ENCODE measurements at places on chromosomes 7 and 10.

- DNase-seq: no peak
Observed at GRCh38 chr10:112471878-112472487, 25.0 kb downstream of the VTI1A start.

GRCh38 chr7:96219378-96220130 is 102.3 kb downstream of the SLC25A13 start:
- no peak for DNase-seq

DNA sequence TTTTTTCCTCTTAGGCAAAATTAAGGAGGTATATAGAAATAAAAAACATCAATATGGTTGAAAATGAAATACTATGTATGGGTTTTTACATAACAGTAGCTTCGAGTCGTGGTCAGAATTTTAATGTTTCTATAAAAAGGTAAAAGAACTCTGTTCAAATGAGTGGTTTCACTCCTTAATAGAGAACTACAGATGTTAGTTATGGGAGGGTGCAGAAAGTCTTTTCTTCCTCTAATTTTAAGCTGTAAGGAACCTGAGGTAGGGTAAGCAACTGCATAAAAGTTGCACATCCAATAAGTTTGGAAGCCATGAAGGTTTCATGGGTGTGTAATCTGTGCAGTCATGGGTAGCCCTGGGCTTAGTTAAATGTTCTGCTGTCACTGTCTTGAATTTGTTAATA is 141.3 kb downstream of the SUGCT start:
- DNase-seq: no peak

DNA sequence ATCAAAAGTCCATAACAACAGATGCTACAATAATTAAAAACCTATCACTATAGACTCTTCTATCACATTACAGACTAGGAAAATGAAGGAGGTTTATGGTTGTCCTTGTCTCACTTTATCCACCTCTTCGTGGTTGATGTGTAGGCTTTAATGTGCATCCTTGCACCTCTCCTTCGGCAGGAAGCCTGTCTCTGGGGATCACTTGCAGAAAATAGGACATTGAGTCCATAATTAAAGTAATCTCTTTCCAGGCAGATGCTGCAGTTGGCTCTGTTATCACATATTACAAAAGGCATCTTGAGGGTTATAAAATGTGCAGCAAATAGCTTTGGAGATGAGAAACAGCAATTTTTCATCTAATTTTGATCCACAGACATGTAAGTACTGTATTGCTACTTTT is 168.4 kb downstream of the RELN start:
- no peak for DNase-seq

GRCh38 chr10:12397147-12397896 is 48.0 kb downstream of the CAMK1D start:
- no peak for DNase-seq

DNA sequence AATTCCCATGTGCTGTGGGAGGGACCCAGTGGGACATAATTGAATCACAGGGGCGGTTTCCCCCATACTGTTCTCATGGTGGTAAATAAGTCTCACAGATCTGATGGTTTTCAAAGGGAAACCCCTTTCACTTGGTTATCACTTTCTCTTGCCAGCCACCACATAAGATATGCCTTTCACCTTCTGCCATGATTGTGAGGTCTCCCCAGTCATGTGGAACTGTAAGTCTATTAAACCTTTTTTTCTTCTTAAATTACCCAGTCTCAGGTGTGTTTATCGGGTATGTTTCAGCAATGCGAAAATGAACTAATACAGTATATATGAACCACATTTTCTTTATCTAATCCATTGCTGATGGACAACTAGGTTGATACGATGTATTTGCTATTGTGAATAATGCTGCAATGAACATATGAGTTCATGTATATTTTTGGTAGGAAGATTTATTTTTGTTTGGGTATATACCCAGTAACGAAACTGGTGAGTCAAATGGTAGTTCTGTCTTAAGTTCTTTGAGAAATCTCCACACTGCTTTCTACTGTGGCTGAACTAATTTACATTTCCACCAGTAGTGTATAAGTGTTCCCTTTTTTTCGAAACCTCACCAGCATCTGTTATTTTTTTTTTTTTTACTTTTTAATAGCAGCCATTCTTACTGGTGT is 70.0 kb upstream of the HGF start:
- DNase-seq: no peak

DNA sequence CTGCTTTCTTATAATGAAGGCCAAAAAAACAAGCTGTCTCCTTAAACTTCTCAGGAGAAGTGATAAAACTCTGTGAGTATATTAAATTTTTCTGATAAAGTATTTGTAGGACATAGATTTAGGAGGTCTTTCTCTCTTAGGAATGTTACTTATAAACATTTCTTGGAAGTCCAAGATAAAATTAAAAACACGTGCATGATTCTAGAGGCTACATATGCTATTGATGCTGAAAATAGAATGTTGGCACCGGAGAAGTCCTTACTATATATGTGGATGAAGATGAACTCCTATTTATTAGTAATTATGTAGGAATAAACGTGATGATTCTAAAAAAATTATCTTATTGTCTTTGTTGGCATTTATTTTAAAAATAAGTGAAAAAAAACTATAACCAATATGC is 241.3 kb upstream of the LRRTM3 start:
- no peak for DNase-seq

DNA sequence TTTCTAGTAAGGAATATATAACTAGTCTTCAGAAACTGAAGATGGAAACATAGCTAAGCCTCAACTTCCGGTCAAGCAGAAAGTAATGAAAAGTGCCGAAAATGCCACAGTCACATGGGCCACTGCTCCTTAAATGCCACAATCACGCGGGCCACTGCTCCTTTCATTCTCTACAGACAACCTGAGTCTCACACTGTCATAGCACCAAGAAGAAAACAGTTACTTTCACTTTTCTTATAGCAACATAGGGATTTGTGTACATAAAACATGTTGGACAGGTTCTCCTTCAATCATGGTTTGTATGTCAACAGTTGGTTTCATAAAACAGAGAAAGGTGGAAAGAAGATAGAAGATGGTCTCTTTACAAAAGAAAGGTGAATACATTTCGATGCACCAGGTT is 48.6 kb upstream of the NOBOX start:
- DNase-seq: no peak

DNA sequence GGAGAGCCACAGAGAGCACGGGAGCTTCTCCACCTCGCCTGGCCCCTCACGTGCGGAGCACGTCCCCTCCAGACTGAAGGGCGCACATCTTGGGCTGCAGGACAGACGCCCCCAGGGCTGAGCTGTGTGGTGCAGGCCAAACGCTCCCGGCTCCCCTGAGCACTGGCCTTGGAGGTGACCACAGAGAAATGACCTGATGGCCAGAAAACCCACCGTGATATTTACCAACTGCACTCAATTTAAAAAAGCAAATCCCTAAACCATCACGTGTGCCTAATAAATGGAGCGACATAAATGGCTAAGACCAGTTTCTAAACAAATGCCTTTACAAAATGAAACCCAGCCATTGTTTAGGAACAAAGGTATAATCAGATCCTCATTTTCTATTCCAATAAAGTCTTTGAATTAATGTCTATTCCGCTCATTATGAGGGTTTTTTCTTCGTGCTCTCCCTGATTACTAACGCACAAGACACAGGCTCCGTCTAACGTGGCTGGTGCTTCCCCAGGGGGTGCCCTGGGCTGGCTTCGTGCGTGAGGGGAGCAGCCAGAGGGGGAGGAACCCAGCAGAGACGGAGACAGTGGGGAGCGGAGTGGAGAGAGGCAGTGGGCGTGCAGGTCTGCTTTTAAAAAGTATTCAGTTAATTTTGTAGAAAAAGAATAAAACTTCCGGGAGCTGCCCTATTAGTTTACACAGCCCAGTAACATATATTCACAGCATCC is 190.3 kb downstream of the DNAJB6 start:
- DNase-seq: no peak
